Kidney epithelial cell (primary cell): ENCODE measurements at places on chromosomes 7 and 10.
A peak's percentile ranks its signal among the peaks of the same experiment; 100 is the strongest.

- no peak for DNase-seq
Measured at GRCh38 chr7:36188266-36188665, 35.2 kb downstream of the EEPD1 start.

DNA sequence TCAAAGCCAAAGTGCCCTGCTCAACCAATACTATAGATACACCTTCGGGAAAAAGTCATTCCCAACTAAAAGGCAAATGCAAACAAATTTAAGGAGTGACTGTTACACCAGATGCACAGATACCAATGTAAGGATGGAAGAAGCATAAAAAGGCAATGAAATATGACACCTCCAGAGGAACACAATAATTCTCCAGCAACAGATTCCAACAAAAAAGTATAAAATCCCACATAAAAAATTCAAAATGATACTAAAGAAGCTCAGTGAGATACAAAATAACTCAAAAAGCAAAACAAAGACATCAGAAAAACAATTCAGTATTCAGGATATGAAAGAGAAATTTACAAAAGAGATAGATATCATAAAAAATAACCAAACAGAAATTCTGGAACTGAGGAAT is 44.1 kb upstream of the ASAH2 start:
- no peak for DNase-seq

DNA sequence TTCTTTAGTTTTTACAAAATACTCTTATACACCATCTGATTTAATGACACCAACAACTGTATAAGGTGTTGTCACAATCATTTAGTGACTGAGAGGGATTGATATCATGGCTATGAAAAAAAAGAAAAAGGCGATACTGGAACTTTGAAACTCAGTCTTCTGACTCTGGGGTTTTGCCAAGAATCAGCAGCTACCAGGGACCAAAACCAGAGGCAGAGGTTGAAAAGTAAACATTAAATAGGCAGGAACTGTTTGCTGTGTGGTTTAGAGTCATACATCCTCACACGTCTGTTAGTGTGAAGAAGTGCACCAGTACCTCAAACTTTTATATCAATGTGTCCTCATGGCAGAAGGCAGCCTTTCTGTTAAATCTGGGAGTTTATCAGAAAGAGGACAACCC is 19.9 kb upstream of the GGCT start:
- no peak for DNase-seq

GRCh38 chr10:100634034-100634433 is 98.3 kb downstream of the HIF1AN start:
- DNase-seq, result no peak

- peak; percentile 25 for DNase-seq
Measured at GRCh38 chr7:81469869-81470723, 299.8 kb downstream of the HGF start.

- DNase-seq, result no peak
Measured at GRCh38 chr10:51955696-51956095, 256.3 kb upstream of the CSTF2T start.

DNA sequence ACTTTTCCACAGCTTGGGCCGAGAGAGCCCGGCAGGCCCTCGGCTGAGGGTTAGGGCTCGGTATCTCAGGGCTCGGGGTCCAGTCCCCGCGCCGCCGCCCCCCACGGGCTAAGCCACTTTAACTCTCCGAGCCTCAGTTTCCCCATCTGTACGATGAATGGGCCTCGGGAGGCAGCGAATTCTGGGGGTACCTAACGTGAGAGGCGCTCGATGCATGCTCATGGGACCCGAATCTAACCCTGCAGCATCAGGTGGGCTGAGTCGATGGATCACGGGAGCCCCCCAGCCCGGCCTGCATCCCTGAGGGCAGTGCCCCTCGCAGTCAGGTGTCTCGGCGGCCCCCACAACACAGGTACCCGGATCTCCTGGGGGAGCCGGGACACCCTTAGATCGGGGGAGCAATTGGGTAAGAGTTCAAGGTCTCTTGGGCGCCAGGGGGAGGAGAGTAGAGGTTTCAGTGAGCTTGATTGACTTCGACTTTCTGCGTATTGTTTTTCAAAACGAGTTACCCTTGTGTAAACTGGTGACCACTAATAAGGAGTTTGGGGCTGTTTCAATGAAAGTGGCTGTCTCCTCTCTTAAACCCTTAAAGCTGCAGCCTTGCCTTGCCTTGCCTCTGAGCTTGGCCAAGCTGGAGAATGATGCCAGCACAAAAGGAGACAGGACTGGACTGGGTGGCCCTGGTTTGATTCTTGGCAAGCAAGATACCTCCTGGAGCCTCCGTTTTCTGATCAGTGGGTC is 631 bp downstream of the POR start:
- DNase-seq, result no peak

DNA sequence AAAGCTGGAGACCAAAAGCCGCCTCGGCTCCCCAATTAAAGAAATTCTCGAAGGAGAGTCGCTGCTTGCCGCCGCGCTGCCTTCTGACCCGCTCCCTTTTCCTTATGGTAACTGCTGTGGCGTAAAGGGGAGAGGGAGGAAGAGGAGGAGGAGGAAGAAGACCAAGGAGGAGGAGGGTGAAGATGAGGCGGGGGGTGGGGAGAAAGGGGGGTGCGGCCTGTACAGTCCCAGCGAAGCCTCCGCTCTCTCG is 388 bp downstream of the CNOT4 start:
- no peak for DNase-seq

DNA sequence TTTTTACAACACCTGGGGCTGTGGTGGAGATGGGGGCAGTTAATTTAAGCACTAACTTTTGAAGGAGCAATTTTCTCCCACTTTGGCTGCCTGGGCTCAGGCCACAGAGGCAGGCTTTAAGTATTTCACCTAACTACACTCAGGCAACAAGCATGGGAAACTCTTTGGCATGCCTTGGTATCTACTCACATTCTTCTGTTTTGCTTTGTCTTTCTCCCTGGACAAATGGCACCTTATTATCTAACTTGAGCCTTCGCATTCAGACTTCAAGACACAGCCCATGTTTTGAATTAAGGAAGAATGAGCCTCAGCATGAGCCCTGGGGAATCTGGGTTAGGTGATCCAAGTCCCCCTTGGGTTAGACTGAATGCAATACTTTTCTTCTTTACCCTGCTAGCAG is 31.8 kb upstream of the BMPER start:
- DNase-seq, result no peak

DNA sequence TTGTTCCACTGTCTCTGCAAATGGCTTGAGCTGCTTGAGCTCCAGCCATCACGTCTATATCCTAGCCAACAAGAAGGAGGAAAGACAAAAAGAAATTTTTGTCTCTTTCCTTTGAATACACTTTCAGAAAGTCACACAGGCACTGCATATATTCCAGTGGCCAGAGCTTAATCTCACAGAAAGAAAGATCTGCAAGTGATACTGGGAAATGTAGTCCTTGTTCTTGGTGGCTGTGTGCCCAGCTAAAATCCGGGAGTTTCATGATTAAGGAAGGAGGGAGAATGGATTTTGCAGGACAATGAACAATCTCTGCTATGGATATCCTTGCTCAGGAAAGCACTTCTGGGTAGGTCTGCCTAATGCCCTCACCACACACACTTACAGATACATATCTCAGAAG is 19.5 kb upstream of the DLG5 start:
- no peak for DNase-seq

GRCh38 chr7:139703487-139704307 is 74.1 kb downstream of the HIPK2 start:
- no peak for DNase-seq

GRCh38 chr7:88111140-88111743 is 108.6 kb downstream of the SRI start:
- no peak for DNase-seq

GRCh38 chr7:40301486-40302068 is 166.8 kb downstream of the SUGCT start:
- DNase-seq, result no peak
